ENCODE measurements at places on chromosomes 5 and 9. TPM values are rescaled to one million over a fixed set of nuclear protein-coding genes. Genes with fewer than 3 reads are reported as not detected.

GRCh38 chr5:120507197-120507596 is 43.1 kb downstream of the PRR16 start:
- H3K27me3 ChIP-seq = no peaks in the 10 kb centered on the region
- peaks cover 44% of the 10 kb centered on the region for H3K4me1 ChIP-seq
- H3K4me3 ChIP-seq = no peak overlapping the region
- no peaks in the 10 kb centered on the region for H3K36me3 ChIP-seq

- peaks cover 14% of the 10 kb centered on the region for H3K4me1 ChIP-seq
- 0 out of 2 replicates have a peak, but pooled peaks cover 5% of the 10 kb centered on the region for H3K36me3 ChIP-seq
- no peaks in the 10 kb centered on the region for H3K27me3 ChIP-seq
- H3K4me3 ChIP-seq = peak overlapping the region; percentile 72
Measured at GRCh38 chr9:120868676-120869359, 8.2 kb downstream of the PHF19 start.

DNA sequence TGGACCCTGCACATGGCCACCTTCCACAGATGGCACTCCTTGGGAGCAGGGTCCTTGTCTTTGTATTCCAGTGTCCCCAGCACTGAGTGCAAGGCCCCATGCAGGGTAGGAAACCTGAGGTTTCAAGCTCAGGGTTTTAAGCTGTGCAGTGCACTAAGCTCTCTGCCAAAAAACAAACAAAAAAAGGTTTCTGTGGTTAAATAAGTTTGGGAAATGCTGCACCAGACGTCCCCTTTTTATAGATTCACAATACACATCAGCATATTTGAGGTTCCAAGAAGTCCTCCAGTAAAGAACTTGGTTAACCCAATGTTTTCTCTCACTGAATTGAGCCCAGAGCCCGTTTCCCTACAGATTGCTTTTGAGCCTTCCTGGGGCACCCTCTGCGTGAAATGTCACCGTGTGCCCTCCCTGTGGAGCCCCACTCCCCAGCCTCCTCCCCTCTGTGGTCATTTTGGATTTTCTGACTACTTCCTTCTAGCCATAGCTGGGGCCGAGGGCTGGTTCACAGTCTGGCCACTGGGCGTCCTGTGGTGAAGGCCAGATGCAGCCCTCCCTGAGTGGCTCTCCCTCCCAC is 17.1 kb downstream of the DELE1 start:
- H3K4me1 ChIP-seq = peaks cover 3% of the 10 kb centered on the region
- no peaks in the 10 kb centered on the region for H3K27me3 ChIP-seq
- peak; percentile 38 for DNase-seq

- no peaks in the 10 kb centered on the region for H3K4me1 ChIP-seq
- H3K27ac ChIP-seq = no peak overlapping the region
- DNase-seq = peak; percentile 85
Measured at GRCh38 chr9:84266087-84266561, 74.4 kb downstream of the SLC28A3 start.

- no peaks in the 10 kb centered on the region for H3K4me1 ChIP-seq
- H3K27me3 ChIP-seq = no peaks in the 10 kb centered on the region
- DNase-seq = no peak
- H3K4me3 ChIP-seq = no peak overlapping the region
Measured at GRCh38 chr5:150075806-150076205, 10.5 kb downstream of the CSF1R start.

GRCh38 chr5:102211165-102211564 is 84.9 kb downstream of the SLCO4C1 start:
- no peak overlapping the region for H3K27ac ChIP-seq
- no peak for DNase-seq
- peaks cover 3% of the 10 kb centered on the region for H3K36me3 ChIP-seq
- peaks cover 40% of the 10 kb centered on the region for H3K27me3 ChIP-seq
- peaks cover 14% of the 10 kb centered on the region for H3K4me1 ChIP-seq

DNA sequence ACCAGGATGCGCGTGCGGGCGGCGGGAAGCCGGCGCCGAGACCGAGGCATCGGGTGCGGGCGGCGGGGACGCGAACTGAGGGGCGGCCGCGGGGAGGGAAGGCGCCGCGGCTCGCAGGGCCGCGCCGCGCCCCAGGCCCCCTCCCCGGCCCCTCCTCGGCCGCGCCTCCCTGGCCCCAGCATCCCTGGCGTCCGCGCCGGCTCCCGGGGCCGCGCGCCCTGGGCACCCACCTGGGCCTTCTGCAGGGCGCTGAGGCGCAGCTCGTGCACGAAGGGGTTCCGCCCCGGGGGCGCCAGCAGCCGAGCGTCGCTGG is 324 bp downstream of the LPCAT1 start:
- peak overlapping the region; percentile 88 for H3K4me3 ChIP-seq
- H3K4me1 ChIP-seq = peaks cover 26% of the 10 kb centered on the region
- no peak overlapping the region for H3K27ac ChIP-seq
- peaks cover 19% of the 10 kb centered on the region for H3K36me3 ChIP-seq
- no peak for DNase-seq
- no peaks in the 10 kb centered on the region for H3K27me3 ChIP-seq

DNA sequence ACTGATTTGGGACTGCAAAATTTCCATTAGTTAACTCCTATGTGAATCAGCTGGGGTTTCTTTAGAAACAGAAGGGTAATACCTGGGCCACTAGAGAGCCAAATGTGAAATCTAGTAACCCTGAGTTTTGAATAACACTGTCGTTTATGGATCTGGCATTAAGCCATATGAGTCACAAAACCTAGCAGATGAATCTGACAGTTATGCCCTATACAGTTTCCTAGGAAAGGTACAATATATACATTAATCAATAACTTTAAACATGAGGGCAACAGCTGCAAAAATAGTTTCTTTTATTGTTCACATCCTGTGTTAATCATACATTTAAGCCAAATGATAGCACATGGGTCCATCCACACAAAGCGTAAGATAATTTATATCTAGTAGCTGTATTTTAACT is 56.9 kb downstream of the PAM start:
- no peaks in the 10 kb centered on the region for H3K36me3 ChIP-seq
- no peak overlapping the region for H3K4me3 ChIP-seq
- H3K4me1 ChIP-seq = peaks cover 14% of the 10 kb centered on the region
- no peak for DNase-seq

GRCh38 chr9:130549093-130549735 is 30.2 kb upstream of the FUBP3 start:
- H3K36me3 ChIP-seq = no peaks in the 10 kb centered on the region
- H3K27ac ChIP-seq = no peak overlapping the region
- DNase-seq = no peak

- 0 out of 2 replicates have a peak overlapping the region, but pooled peaks have one; percentile 26 for H3K27ac ChIP-seq
- DNase-seq = peak; percentile 74
- H3K4me3 ChIP-seq = peak overlapping the region; percentile 84
- H3K36me3 ChIP-seq = peaks cover 6% of the 10 kb centered on the region
Measured at GRCh38 chr5:36150676-36151433, 832 bp downstream of the LMBRD2 start.

DNA sequence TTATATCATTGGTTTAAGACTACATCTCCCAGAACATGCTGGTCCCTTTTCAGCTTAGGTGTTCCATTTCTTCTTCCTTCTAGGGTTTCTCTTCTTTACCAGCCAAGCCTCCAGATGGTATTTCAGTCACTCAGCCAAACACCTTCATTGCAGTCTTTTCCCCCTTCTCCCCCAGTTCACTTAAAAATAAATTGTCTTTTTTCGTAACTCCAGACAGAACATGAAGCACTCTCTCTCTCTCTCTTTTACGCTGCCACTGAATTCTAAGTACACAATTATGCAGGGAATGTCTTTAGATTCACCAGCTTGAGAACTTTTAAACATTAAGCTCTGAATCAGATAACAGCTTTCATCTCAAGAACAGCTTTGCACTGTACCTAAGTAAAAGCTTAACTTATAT is 419.7 kb upstream of the BRINP1 start:
- no peak overlapping the region for H3K27ac ChIP-seq
- H3K36me3 ChIP-seq = no peaks in the 10 kb centered on the region
- H3K4me1 ChIP-seq = peaks cover 5% of the 10 kb centered on the region

- DNase-seq = no peak
- H3K4me3 ChIP-seq = no peak overlapping the region
- no peaks in the 10 kb centered on the region for H3K36me3 ChIP-seq
Measured at GRCh38 chr5:68415177-68416085, 199.9 kb downstream of the PIK3R1 start.

The CCNO gene
- total RNA-seq = not detected

The MYMK gene
- total RNA-seq = not detected

The PLPP7 gene
- total RNA-seq = 4.4 TPM

The SHISAL2B gene
- 3.9 TPM for total RNA-seq

The ANKRD18B gene
- total RNA-seq = 6.4 TPM

The RNF183 gene
- total RNA-seq = not detected

The SLC2A8 gene
- 34.1 TPM for total RNA-seq
